BJ (cell line): ENCODE measurements at places on chromosomes 7 and 10. TPM values are rescaled to one million over a fixed set of nuclear protein-coding genes. Genes with fewer than 3 reads are reported as not detected.

- no peak for DNase-seq
Measured at GRCh38 chr10:113004069-113004618, 54.1 kb downstream of the TCF7L2 start.

GRCh38 chr7:135181929-135182678 is 11.6 kb upstream of the CYREN start:
- no peak for DNase-seq

GRCh38 chr7:52151559-52151958 is 835.0 kb upstream of the COBL start:
- no peak for DNase-seq

The AFAP1L2 gene
- 0.10 and 0.22 TPM in 2 replicates for polyA plus RNA-seq
